ENCODE measurements at places on chromosomes 4 and X.
A peak's percentile ranks its signal among the peaks of the same experiment; 100 is the strongest.

- no peak overlapping the region for H3K4me3 ChIP-seq
- no peak for DNase-seq
- no peaks in the 10 kb centered on the region for H3K36me3 ChIP-seq
- no peaks in the 10 kb centered on the region for H3K27me3 ChIP-seq
- no peak overlapping the region for H3K27ac ChIP-seq
Measured at GRCh38 chr4:101419336-101420135, 72.2 kb upstream of the PPP3CA start.

DNA sequence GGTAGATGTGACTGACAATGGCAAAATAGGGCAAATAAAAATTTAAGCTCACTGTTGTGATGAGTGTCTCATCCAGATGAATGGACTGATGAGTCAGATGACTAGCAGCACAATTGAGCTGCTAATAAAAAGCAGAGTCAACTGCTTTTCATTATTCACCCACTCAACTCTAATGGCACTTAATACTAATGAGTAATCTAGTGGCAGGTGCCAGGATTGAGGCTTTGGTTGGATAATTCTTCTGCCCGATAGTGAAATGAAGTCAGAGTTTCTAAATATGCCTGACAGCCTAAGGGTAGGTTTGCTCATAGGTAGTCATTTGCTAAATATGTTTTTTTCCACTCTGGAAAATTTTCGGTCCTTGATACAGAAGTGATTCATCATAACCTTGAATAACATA is 10.4 kb downstream of the OGT start:
- no peak overlapping the region for H3K27ac ChIP-seq
- no peaks in the 10 kb centered on the region for H3K27me3 ChIP-seq
- H3K36me3 ChIP-seq, result peaks cover 75% of the 10 kb centered on the region
- H3K4me1 ChIP-seq, result no peaks in the 10 kb centered on the region
- no peak overlapping the region for H3K4me3 ChIP-seq

GRCh38 chr4:44725166-44725565 is 1.2 kb downstream of the GNPDA2 start:
- no peaks in the 10 kb centered on the region for H3K4me1 ChIP-seq
- no peak overlapping the region for H3K27ac ChIP-seq
- DNase-seq, result no peak
- H3K4me3 ChIP-seq, result peak overlapping the region; percentile 87

DNA sequence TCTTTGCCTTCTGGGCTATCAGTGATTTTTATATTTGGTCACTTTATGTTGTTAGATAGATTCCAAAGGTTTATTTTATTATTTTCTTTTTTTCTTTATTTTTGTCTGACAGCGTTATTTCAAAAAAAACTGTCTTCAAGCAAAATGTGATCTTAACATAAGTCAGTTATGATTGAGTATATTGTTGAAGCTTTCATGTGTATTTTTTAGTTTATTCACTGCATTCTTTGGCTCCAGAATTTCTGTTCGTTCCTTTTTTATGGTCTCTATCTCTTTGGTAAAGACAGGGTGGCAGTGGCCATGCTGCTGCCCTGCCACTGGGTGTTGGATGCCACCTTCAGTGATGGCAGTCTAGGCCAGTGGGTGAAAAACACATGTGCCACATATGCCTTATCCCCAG is at the start of gene MAGEC3:
Gene MAGEC3 (plus strand): TSS at position 301 of the 400 bp plus-strand sequence. CDS start 0 bp downstream, at position 301.
- H3K4me1 ChIP-seq, result no peaks in the 10 kb centered on the region
- H3K4me3 ChIP-seq, result no peak within 1 kb of the TSS
- H3K27ac ChIP-seq, result no peak within 1 kb of the TSS
- no peaks in the 10 kb centered on the region for H3K27me3 ChIP-seq
- H3K36me3 ChIP-seq, result no peaks in the 10 kb centered on the region

GRCh38 chr4:170089274-170089667 is 485 bp downstream of the AADAT start:
- H3K27ac ChIP-seq, result peak overlapping the region; percentile 77
- no peaks in the 10 kb centered on the region for H3K27me3 ChIP-seq
- H3K36me3 ChIP-seq, result peaks cover 44% of the 10 kb centered on the region
- peak; percentile 79 for DNase-seq
- H3K4me3 ChIP-seq, result peak overlapping the region; percentile 99
- H3K4me1 ChIP-seq, result peaks cover 4% of the 10 kb centered on the region
